ENCODE measurements at places on chromosomes 11 and 22.

GRCh38 chr11:74683279-74683871 lies 47.9 kb downstream of the CHRDL2 start:
- no peak for DNase-seq

DNA sequence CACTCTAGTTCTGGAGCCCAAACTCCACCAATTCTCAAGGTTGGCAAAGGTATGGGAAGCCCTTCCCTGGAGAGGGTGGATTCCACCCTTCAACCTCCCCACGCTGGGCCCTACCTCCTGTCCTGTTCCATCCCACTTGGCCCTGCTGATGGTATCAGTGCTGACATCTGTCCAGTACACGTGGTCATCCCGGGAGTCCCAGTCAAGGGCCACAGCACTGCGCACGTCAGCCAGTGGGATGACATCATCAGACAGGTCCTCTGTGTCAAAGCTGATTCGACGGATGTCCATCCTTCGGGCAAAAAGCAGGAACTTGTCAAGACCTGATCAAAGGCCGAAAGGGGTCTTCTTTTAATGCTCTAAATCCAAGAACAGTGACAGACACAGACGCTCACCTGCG lies 32.1 kb downstream of the LRP4 start:
- DNase-seq: no peak

DNA sequence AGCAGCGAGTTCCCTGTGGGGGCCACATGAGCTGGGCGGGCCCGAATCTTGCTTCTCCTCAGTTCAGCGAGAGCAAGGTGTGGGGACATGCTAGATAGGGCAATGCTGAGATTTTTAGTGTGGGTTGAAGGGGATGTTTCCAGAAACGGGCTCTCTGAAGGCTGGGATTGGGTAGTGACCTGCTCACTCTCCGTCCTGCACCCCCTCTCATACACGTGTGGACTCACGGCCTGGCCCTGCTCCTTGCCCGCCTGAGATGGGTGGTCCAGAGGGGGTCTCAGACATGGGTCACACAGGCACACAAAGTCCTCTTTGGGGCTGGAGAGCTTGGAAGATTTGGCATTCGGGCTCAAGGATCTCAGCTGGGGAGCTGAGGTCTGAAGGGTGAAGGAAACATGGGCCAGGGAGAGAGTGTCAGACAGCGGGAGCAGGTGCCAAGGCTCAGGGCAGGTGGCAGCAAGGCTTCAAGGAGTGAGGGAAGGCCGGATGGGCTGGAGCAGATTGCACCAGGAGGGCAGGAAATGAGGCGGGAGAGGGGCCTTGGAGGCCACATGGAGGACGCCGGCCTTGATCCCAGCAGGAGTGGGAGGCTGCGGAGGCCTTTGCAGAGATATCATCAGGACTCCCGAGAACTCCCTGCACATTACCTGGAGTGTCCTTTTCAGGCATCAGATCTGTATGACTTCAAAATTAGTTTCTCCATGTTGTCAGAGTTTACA lies 74.1 kb downstream of the PARVB start:
- DNase-seq: no peak

DNA sequence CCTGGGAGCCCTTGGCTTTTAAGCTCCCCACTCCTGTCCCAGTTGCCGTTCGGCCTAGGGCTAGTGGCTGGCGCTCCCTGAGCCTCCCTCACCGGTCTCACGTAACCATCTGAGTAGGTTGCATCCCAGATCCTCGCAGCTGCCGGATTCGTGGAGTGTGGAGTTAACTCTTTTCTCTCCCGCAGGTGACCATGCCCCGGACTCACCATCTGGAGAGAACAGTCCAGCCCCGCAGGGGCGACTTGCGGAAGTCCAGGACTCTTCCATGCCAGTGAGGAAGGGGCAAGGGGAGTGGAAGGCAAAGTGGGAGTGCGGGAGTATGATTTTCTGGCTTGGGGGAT lies 902 bp downstream of the MUS81 start:
- DNase-seq: no peak

GRCh38 chr11:43493431-43493830 lies 134.7 kb downstream of the TTC17 start:
- no peak for DNase-seq

GRCh38 chr11:64226507-64227051 lies 505 bp downstream of the NUDT22 start:
- DNase-seq: no peak

GRCh38 chr22:44186121-44186510 lies 5.4 kb downstream of the PARVG start:
- no peak for DNase-seq

DNA sequence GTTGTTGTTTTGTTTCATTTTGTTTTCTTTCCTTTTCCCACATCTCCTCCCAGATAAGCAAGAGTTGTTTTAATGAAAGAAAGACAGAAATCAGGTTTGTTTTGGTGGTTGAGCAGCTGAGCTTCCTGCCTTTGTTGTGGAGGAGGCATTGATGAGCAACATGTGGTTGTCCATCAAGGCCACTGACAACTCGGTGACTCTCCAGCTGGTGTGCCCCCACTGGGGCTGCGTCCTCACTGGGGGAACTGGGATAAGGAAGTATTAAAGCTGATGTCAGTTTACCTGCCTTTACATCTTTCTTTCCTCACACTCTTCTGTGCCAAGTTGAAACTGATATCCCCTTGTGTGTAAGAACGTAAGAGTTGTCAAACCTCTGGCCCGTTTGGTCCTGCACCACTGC lies 5.9 kb downstream of the VPS26B start:
- DNase-seq: no peak

GRCh38 chr11:101944923-101945322 lies 28.6 kb upstream of the ANGPTL5 start:
- no peak for DNase-seq

DNA sequence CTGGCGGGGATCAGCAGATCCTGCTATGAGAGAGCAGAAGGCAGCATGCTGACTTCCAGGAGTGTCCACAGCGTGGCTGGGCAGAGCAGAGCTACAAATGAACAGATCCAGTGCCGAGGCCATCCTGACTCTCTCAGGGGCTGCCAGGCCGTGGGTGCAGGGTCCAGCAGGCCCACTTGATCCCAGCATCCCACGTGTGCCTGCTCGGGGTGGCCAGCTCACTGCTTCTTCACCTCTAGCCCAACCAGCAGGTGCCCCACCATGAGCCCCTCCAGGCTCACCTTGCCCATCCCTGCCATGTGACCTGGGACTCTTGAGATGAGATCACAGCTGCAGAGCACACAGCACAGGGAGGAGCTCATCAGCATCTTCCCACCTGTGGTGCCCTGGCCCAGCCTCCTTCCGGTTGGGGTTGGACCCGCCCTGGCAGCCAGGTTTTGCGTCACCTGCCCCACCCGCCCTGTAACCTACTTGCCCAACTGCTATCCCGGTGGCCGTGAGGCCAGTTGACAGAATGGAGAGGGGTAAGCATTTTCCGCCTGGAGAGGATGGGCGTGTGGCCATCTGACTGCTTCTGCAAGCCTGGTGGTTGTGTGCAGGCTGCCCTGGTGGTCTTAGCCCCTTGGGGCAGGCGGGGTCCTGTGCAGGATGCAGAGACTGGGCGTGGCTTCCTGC lies 11.0 kb downstream of the TANGO2 start:
- DNase-seq: peak; percentile 49

- peak; percentile 96 for DNase-seq
Measured at GRCh38 chr11:66466225-66467033, at the start of gene PELI3. TSS of gene PELI3 (plus strand) at chr11:66466905. CDS start at chr11:66468129, 1,224 bp downstream.
